ENCODE measurements at places on chromosomes 4 and X.

DNA sequence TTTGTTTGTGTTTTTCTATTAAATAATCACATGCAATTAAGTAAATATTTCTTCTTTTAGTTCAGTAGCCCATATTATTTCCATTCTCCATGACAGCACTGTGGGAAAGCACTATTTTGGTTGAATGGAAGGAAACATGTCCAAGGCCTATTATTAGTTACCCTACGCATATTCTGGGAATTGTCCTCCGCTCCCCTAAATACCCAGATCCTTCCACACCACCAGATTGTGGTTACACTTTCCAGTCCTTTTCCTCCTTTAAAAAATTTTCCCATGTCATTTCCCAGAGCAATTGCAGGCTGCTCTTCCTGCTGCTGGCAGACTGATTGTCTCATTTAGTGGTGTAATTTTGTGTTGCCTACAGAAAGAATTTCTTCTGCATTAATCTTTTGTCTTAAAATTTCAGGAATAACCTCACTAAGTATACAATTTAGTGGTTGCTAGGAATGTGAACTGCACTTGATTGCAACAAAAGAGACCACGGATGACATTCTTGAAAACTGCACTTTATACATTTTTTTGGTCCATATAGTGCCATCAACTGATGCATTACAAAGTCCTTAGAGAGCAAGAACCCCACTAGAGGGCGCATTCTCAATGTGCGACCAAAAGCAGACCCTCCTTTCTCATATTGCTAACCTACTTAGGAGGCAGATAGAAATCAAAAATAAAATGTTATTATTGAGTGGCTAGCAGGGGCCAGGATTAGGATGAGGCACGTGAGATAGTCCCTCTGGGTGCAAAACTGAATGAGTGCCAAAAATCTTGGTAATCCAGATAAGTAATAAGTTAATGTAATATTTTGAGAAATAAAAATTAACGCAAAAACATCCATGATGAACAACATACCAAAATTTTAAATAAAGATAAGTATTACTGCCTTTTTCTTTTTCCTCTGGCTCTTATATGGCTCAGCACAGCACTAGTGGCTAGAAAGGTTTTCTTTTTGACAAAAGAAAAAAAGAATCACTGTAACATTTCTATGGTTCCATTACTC, 98.8 kb upstream of the IQCM start:
- no peak for DNase-seq

GRCh38 chrX:136754651-136755050, 26.1 kb downstream of the ARHGEF6 start:
- peak; percentile 52 for DNase-seq

DNA sequence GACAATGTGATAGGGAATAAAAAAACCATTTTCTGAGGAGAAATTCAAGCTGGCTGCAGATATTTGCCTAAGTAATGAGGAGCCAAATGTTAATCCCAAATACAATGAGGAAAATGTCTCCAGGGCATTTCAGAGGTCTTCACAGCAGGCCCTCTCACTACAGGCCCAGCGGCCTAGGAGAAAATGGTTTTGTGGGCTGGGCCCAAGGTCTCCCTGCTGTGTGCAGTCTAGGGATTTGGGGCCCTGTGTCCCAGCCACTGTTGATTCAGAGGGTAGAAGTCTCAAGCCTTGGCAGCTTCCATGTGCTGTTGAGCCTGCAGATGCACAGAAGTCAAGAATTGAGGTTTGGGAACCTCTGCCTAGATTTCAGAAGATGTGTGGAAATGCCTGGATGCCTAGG, 778.7 kb downstream of the CENPC start:
- no peak for DNase-seq

GRCh38 chr4:168685136-168685809, 188.4 kb downstream of the PALLD start:
- DNase-seq: no peak

GRCh38 chrX:30488092-30488491, 89.5 kb downstream of the TASL start:
- no peak for DNase-seq

GRCh38 chr4:189364032-189364449, 576.6 kb upstream of the FRG1 start:
- no peak for DNase-seq

- DNase-seq: no peak
Observed at GRCh38 chr4:170122252-170122651, 32.5 kb upstream of the AADAT start.

Data from CD8-positive, alpha-beta T cell (primary cell).